ENCODE measurements at places on chromosomes 16 and 17. TPM values are rescaled to one million over a fixed set of nuclear protein-coding genes. Genes with fewer than 3 reads are reported as not detected.

DNA sequence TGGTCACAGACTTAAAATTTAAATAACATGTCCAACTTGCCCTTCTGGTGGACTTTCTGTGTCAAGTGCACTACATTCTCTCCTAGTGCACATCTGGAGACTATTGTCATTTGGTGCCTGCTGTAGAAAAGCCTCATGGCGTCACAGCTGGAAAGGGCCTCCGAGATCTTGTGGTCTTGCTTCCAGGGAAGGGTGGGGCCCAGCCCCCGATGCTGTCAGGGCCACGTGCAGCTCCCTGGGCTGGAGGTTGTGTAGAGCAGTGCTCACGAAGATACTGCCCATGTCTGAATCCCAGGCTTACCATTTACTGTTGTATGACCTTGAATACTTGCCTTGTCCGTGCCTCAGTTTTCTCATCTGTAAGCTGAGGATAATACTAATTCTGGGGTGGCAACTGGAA, 6.8 kb upstream of the MPRIP start:
- no peak for DNase-seq

DNA sequence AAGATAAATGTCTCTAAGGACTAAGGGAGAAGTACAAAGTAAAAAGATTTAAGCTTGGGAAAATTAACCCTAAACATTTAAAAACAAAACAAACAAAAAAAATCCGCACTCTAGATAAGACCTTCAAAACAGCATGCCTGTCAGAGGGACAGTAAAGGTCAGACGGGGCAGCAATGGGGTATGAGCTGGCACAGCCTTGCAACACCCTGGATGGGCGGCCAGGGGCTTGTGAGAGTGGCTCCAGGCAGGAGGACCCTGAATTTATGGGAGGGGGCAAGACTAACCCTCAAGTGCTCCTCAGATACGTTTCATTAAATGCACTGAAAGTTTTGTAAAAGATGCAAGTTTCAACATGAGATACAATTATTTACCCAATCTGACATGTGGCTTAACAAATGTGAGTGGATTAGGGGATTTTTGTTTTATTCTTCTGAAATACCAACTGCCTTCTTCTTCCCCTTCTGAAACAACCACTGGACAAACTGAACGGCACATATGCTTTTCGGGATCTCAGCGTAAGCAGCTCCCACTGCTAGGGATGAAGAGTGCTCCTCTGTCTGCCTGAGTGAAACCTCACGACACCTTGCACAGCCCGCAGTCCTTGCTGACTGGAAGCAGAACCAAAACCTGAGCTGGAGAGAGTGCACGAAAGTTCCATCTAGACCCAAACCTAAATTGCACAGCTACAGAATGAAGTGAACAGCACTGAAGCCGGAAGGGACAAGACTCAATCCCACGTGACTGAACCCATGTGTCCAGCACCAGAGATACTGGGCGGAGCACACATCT, 128.4 kb downstream of the ANKRD11 start:
- DNase-seq = peak; percentile 87

GRCh38 chr17:21248500-21248899, 4.7 kb downstream of the NATD1 start:
- no peak for DNase-seq

Gene ITPRIPL2
- total RNA-seq = 14.7 TPM

- DNase-seq = no peak
Measured at GRCh38 chr16:426906-427249, 1.4 kb downstream of the RAB11FIP3 start.

GRCh38 chr16:50296807-50297206, 30.5 kb downstream of the ADCY7 start:
- DNase-seq = no peak

GRCh38 chr17:46977750-46978488, 1.1 kb downstream of the RPRML start:
- DNase-seq = no peak

GRCh38 chr17:16989230-16989952, 17.5 kb upstream of the TNFRSF13B start:
- DNase-seq = peak; percentile 87

- DNase-seq = peak; percentile 65
Measured at GRCh38 chr16:57039148-57039812, 49.9 kb downstream of the NLRC5 start.

GRCh38 chr17:50710025-50710424, 2.3 kb upstream of the ANKRD40 start:
- DNase-seq = no peak

Gene CENPX
- total RNA-seq = 89.0 TPM

- DNase-seq = no peak
Measured at GRCh38 chr17:16878606-16879005, 93.3 kb downstream of the TNFRSF13B start.

Gene KRTAP9-2
- total RNA-seq = not detected

DNA sequence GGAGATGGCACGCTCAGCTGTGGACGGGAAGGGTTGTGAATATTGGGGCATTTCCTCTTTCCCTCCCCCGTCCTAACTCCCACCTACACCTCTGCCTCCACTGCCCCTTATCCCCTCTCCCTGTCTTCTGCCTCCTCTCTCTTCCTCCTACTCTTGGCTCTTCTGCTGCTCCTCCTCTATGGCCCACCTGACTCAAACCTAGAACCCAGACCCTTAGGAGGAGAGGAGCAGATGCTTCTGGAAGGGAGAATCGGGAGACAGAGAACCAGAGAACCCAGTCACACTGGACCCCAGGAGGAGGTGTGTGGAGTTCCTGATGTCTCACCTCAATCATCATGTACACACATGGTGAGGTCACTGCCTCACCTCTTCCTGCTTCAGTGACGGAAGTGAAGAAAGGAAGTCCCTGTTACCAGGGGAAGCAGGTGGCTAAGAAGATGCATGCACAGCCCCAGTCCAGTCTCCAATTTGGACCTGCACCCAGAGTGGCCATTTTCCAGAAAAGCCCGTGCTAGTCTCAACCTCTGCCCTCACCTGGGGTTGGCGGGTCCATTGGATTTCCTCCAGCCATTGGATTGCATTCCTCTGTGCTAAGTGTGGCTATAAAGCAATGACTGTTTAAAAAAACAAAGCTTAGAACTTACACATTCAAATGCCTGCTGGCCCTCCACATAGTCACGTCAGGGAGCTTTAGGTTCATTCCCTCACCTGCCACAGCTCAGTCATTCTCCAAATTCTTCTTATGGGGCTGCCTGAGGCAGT, 4.0 kb downstream of the RNF222 start:
- no peak for DNase-seq

Gene TEKT5
- total RNA-seq = 2.2 TPM

- DNase-seq = no peak
Measured at GRCh38 chr17:63514974-63515373, 8.2 kb upstream of the KCNH6 start.

DNA sequence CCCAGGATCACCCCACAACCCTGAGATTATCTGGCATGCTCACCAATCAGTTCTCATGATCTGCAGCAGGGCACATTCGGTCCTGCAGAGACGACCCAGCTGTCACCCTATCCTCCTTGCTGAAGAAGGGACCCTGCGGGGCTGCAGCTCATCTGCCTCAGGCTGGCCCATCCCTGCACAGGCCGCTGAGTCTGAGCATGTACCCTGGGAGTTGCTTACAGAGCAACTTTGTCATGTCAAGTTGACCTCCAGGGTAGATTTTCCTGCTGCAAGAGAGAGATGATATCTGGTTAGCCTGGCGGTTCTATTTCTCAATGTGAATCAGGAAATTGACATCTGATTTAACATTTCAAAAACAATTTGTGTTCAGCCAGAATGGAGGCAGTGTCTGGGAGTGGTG, 36.0 kb upstream of the ADCY9 start:
- no peak for DNase-seq

Gene ATP2C2
- total RNA-seq = not detected

DNA sequence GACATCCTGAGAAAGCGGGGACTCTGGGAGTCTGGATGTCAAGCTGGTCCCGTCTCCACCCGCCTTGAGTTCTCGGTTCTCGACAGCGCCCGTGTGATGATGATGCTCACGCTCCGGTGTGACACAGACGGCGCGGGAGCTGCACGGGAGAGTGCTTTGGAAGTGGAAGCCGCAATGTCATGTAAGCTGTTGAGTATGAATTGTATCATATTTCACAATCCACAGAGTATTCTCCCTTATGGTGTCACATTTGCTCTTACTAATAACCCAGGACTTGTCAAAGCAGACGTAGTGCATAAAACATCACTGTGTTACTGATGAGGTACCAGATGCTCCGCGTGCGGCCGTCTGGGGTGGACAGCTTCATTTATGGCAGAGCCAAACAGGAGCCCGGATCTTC, 217.5 kb upstream of the CHMP6 start:
- DNase-seq = no peak

DNA sequence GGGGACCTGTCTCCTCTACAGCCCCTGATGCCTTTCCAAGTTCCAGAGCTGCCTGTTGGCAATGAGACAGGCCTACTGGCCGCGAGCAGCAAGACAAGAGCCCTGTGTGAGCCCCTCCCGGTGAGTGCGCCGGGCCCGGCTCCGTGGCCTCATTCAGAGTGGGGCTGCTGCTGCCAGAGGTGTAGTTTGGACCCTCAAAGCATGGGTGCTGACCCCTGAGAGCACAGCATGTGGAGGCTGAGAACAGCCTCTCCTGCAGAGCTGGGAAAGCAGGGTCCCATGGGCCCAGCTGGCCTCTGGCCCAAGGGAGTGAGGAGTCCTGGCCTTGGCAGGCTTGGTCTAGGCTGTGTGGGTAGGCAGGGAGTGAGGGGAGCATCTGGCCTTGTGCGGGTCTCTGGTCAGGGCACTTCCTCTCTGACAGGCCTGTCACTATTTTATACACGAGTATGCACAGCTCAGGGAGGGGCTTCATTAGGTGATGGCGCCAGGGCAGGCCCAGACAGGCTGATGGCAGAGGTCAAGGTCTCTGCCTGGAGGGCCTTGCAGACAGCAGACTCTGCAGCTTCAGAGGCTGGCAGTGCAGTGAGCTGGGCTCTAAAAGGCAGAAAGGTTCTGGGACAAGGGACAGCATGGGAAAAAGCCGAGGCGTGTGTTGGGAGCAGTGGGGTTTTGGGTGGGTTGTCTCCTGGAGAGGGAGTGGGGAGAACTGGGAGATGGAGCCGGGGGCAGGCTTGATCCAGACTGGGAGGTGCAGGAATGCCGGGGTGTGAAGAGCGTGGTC, 43.4 kb downstream of the ADCY7 start:
- DNase-seq = no peak

GRCh38 chr16:69276148-69277115, 34.7 kb upstream of the VPS4A start:
- DNase-seq = no peak

Measured in GM12878 (cell line).